CD4-positive, alpha-beta T cell treated with Interferon alpha-2 for 1 hour (primary cell): ENCODE measurements at places on chromosomes 7 and 10.

DNA sequence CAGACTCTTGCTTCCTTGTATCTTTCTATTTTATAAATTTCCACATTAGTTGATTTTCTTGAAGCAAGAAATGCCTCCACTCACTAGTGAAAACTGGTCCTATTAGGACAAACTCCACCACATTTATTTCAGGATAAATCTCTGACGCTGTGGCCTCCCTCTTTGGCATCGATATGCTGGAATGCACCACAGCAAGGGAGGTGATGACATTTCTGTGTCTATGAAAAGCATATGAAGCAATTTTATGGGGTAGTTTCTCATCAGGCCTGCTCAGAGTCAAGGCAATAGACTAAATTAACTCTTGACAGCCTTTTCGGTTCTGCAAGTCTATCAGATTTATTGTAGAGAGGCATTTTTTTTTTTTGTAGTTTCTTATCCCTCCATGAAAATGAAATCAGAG, 304.4 kb downstream of the ZEB1 start:
- DNase-seq = no peak

DNA sequence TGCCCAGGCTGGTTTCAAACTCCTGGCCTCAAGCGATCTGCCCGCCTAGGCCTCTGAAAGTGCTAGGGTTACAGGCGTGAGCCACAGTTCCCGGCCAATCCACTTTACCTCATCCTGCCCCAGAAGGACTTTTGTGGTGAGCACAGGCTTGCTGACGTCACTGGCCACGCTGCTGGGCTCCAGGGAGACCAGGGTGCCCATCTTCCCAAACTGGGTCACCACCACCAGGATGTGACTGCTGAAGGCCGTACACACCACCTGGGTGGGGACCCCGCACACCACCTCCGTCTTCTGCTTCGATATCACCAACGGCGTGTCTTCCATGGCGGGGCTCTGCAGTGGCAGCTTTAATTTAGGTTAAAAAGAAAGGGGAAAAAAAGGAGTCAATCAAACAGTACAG, 816 bp downstream of the PSMG3 start:
- no peak for DNase-seq

DNA sequence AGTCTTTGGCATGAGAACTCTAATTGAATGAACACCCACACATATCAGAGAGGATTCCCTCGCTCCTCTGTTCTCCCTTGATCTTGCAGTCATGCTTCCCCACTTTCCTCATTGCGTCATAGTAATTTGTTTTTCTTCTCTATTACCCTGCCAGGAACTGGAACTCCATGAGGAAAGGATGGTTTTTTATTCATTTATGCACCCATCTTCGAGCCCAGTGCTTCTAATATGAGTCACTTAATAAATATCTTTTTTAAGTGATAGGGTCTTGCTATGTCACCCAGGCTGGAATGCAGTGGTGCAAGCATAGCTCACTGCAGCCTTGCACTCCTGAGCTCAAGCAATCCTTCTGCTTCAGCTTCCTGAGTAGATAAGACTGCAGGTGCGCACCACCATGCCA, 83.5 kb downstream of the OTUD1 start:
- no peak for DNase-seq

GRCh38 chr7:151925446-151926335, 30.6 kb upstream of the GALNTL5 start:
- DNase-seq = no peak

- DNase-seq = no peak
These were observed 190.8 kb downstream of the POU6F2 start for GRCh38 chr7:39168403-39169098.

- DNase-seq = no peak
These were observed 81.3 kb downstream of the VWDE start for GRCh38 chr7:12322284-12322902.

- DNase-seq = peak; percentile 38
These were observed 105.9 kb upstream of the ANLN start for GRCh38 chr7:36283711-36284130.

GRCh38 chr10:106555599-106555998, 608.9 kb downstream of the SORCS1 start:
- no peak for DNase-seq

DNA sequence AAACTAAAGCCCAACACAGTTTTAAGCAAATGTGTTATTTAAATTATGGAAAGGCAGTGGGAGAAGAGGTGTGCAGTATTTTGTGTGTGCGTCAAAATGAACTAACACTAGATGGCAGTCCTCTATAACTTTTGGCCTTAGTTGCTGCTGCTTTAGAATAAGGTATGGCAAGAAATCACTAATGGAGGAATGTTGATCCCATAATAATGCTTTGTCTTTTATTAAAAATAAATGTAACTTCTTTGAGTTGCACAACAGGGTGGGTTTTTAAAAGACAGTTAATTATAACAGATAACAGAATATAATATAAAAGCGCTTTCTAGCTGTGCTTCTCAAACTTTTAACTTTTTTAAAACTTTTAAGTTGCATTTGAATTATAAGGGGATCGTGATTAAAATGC, 56.4 kb downstream of the BBS9 start:
- DNase-seq = peak; percentile 48

DNA sequence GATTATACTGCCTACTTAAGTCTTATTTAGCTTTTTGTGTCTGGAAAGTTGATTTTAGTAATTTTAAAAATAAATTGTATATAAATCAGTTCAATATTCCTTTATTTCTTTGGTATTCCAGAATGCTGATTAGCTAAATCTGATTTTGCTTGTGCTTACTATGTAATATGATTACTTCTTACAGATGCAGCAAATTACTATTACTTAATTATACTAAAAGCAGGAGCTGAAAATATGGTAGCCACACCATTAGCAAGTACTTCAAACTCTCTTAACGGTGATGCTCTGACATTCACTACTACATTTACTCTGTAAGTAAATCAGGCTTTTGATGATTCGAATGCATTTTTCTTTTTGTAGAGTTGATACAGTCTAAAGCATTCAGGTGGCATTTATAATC, 34.0 kb downstream of the ANLN start:
- DNase-seq = no peak

- no peak for DNase-seq
These were observed 27.1 kb upstream of the PLXNA4 start for GRCh38 chr7:132603220-132603833.

- DNase-seq = no peak
These were observed 9.1 kb downstream of the TMEM168 start for GRCh38 chr7:112781110-112781509.

- DNase-seq = no peak
These were observed 91.5 kb upstream of the CUX1 start for GRCh38 chr7:101725921-101726320.

DNA sequence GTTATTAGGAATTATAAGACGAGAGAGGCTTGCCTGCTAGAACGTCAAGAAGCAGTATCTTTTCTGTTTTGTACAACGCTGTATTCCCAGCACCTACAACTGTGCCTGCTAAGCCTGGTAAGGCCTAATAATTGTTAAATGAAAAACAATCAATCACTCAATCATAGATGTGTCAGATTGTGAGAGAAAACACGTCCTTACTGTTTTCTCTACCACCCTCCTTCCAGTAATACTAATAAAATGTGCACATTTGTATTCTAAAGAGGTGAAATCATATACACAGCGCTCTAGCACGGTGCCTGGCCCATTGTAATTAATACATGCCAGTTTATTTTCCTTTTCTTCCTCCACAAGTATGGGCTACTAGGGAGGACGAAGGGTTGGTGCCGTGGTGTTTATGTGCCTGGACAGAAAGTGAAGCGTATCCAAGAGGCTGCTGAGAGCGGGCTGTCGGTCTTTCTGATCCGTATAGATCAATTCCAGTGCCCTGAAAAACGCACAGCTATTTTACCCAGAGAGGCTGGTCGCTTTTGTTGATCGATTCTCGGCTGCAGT, 1.5 kb upstream of the AUTS2 start:
- no peak for DNase-seq

DNA sequence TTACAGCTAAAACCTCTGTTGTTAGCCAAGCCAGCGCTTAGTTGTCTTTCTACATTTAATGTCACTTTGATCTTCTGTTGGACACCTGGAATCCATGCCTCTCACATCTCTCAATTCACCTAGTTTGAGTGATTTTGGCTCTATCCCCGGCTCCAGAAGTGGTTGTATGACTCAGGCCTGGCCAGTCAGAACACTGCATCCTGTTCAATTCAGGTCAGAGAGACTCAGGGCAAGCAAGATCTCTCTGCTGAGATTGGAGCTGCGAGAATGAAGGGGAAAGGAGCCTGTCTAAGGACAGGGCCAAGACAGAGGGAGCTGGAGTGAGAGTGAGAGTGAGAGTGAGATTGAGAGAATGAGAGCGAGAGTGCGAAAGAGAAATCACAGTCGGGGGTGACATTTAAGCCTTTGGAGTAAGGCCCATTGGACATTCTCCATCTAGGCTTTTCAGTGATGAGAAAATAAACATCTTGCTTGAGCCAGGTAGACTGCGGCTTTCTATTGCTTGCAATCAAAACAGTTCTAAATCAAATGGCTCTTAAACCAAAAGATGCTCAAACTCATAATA, 83.3 kb upstream of the DYNC1I1 start:
- DNase-seq = no peak

- DNase-seq = no peak
These were observed at the start of gene FGFBP3 for GRCh38 chr10:91909117-91909677. FGFBP3 (minus strand) TSS chr10:91909486; CDS start chr10:91908969, 517 bp downstream.

- no peak for DNase-seq
These were observed 118.4 kb downstream of the PLPP4 start for GRCh38 chr10:120575411-120575810.

GRCh38 chr7:2476776-2477446, 713 bp upstream of the GRIFIN start:
- no peak for DNase-seq

- no peak for DNase-seq
These were observed 19.3 kb upstream of the CCDC172 start for GRCh38 chr10:116304923-116305322.

GRCh38 chr10:29386342-29386999, 97.6 kb downstream of the LYZL1 start:
- DNase-seq = peak; percentile 53

DNA sequence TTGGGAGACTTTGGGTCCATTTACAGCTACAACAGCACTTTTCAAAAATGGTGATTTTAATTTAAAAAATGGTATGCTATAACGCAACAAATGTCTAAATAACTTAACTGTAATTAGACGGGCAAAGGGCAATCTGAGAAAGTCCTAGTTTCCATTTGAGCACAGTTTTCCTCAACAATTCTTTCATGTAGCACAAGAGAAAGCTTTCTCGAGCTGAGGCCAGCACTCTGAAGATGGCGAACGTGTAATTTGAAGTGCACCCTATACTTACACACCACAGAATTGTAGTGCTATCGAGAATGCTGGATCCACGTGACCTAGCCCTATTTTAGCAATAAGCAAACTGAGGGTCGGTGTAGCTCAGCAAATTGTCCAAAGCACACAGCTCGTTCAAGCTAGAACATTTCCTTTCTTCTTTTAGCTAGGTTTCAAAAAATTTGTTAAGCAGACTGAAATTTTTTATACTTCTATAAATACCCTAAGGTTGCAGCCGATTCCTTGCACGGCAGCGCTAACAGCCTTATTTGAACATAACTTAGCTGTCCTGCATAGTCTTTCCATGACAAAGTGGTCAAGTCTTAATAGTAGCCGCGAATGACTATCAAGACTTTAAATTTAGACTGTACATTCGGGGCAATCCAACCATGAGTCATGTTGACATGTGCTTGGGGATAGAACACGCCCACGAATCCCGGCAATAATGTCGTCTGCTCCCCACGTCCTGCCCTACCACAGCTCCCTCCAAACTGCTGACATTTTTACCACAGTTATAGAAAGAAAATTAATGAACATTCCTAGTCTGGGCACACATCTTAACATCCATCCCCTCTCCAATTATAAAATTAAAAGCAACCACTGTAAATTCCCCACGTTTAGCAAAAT, 10.0 kb downstream of the KLF6 start:
- DNase-seq = peak; percentile 71

- DNase-seq = no peak
These were observed 12.8 kb downstream of the KCNH2 start for GRCh38 chr7:150965273-150965830.

GRCh38 chr7:143382791-143383641, 1.9 kb downstream of the ZYX start:
- peak; percentile 16 for DNase-seq

GRCh38 chr10:86333826-86334487, 32.6 kb downstream of the GRID1 start:
- DNase-seq = no peak

DNA sequence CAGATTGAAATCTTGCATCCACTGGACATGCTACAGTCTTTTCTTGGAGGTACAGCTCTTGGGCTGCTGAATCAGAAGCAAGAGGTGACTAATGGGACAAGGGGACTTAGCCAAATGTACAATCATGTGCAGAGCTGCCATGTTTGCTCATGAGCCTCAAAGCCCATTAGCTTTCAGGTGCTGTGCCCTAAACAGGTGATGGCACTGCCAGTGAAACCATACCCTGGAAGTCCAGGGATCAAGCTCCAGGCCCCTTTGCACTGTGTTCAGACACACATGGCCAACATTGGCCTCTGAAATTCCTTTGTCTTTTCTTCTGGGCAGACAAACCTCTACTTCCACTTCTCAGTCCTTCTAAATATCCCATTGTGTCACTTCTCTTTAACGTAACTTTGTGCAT, 328.2 kb downstream of the GRID1 start:
- no peak for DNase-seq

GRCh38 chr10:26194275-26194674, 22.3 kb upstream of the GAD2 start:
- DNase-seq = no peak

DNA sequence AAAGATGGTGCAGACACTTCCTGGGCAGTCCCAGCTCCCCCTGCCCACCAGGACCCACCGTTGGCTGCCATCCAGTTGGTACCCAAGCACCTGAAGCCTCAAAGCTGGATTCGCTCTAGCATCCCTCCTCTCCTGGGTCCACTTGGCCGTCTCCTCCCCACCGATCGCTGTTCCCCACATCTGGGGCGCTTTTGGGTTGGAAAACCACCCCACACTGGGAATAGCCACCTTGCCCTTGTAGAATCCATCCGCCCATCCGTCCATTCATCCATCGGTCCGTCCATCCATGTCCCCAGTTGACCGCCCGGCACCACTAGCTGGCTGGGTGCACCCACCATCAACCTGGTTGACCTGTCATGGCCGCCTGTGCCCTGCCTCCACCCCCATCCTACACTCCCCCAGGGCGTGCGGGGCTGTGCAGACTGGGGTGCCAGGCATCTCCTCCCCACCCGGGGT, 14.5 kb upstream of the LIMK1 start:
- no peak for DNase-seq

- DNase-seq = no peak
These were observed 31.2 kb downstream of the ZNRF2 start for GRCh38 chr7:30315589-30315988.

- DNase-seq = no peak
These were observed 86.8 kb upstream of the CHST15 start for GRCh38 chr10:124180044-124180745.
